ENCODE measurements at places on chromosomes 3 and 15.
A peak's percentile ranks its signal among the peaks of the same experiment; 100 is the strongest.

- DNase-seq: no peak
These were observed 52.4 kb upstream of the XRN1 start for GRCh38 chr3:142500211-142500610.

DNA sequence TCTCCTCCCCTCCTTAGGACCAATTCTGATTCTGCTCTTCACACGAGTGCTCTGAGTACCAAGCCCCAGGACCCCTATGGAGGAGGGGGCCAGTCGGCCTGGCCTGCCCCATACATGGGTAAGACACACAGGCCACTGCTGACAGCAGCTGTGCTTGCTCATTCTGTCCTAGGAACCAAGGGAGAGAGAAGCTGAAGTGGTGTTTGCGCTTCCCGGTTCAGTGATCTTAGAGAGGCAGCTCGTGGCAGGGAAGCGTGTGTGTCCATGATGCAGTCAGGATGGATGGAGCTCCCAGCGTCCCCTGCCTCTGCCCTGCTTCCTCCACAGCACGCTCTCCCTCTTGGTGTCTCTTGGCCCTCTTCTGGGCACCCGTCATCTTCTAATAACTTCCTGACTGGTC is 77.6 kb downstream of the CRTC3 start:
- no peak for DNase-seq

DNA sequence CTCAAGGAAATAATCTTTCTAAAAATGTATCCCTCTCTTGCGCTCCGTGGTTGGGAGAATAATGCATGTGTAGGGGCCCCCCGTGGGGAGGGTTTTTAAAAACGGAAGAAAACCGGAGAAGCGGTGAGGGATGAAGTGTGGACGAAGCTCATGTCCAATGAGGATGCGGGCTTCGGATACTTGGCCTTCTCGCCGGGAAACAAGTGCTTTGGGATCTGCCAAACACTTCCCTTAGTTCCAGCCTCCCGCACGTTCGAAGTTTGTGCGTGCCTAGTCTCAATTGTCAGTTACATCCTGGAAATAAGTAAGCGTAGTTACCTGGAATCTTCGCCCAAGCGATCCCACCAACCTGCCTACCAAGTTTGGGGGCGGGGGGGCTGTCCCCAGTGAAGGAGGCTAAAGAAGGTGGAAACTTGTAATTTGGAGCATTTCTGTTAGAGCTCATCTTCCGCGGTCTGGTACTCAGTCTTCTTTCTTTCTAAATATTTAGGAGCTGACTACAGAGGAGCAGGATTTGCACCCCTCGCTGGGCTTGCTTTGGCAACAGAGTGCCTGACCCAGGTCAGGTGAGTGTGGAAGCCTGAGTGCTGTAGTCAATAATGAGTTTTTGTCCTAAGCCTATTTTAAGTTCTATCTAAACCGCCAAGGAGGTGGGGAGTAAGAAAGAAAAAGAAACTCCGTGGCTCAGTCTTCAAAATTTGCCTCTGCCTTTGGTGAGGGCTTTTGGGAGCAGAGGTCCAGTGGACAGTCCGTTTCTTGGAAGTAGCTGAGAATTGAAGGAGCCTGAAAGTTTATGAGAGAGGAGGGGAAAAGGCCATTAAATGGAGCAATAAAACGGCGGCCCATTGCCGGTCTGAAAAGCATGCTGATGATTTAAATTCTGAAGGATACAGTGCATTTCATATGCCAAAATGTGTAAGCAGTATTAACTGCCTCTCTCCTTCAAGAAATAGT is 1.1 kb downstream of the ITPR1 start:
- peak; percentile 50 for DNase-seq

DNA sequence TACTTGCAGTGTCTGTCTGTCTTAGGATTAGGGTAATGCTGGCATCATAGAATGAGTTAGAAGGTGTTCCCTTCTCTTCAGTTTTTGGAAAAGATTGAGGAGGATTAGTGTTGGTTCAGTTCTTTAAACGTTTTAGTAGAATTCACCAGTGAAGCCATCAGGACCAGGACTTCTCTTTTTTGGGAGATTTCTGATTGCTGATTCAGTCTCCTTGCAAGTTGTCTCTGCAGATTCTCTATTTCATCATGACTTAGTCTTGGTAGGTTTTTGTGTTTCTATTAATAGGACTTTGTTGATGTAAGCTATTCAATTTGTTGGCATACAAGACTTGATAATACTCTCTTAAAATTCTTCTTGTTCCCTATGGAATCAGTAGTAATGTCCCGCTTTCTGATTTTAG is 48.9 kb downstream of the STT3B start:
- no peak for DNase-seq

- no peak for DNase-seq
These were observed 58.3 kb downstream of the LSM3 start for GRCh38 chr3:14236902-14237301.

DNA sequence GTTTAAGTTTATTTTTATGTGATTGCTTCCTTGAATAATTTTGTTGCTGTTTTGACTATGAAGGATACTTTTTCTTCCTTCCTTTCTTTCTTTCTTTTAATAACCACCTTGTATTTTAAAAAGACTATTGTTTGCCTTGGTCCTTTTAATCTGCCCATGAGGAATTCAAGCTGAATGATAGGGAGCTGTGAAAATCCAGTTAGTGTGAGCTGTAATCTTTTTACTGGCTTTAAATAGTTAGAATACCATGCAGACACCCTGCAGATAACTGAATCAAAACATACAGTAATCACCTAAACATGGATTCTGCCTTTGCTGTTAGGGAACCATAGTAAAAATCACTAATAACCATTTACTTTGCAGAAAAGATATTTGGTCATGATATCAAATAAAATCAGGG is 110.7 kb downstream of the RSRC1 start:
- no peak for DNase-seq

DNA sequence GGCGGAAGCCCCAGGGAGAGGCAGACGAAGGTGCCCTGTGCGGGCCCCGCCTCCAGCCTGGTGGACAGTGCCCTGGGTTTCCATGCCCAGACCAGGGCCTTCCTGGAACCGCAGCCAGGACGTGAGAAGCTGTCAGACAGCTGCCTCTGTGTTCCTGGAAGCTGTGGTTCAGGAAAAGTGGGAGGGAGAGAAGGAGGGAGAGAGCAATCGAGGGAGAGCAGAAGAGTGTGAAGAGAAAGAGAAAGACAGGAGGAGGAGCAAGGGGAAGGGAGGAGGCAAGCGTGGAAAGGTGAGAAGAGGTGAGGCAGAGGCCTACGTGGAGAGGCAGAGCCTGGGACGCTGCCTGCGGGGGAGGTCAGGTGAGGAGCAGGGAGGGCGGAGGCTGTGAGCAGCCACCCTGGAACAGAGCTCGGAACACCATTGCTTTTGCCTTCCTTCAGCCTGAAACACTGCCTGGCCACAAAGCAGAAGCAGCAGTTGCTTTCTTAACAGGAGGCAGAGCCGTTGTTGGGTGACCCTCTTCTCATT is 18.6 kb downstream of the ZDHHC19 start:
- DNase-seq: no peak

- no peak for DNase-seq
These were observed 656.3 kb downstream of the ROBO1 start for GRCh38 chr3:79111375-79112052.

DNA sequence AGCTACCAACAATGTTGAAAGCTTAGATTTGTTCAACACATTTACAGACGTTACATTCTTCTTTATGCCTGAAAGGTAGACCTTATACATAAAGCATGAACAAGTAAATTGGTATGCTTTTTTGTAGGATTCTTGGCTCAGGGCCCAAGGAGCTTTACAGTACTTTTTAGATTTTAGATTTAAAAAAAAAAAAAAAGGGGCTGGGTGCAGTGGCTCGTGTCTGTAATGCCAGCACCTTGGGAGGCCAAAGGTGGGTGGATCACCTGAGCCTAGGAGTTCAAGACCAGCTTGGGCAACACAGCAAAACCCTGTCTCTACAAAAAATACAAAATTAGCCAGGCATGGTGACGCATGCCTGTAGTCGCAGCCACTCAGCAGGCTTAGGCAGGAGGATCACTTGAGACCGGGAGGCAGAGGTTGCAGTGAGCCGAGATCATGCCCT is 39.7 kb downstream of the MEF2A start:
- DNase-seq: no peak

Measured in dermis blood vessel endothelial cell (primary cell).